Muscle of arm (tissue), 14 donors: ENCODE measurements at places on chromosomes 6 and 20. TPM values are rescaled to one million over a fixed set of nuclear protein-coding genes. Genes with fewer than 3 reads are reported as not detected.

SOX18 gene
- polyA plus RNA-seq, result 19.3 TPM

DNA sequence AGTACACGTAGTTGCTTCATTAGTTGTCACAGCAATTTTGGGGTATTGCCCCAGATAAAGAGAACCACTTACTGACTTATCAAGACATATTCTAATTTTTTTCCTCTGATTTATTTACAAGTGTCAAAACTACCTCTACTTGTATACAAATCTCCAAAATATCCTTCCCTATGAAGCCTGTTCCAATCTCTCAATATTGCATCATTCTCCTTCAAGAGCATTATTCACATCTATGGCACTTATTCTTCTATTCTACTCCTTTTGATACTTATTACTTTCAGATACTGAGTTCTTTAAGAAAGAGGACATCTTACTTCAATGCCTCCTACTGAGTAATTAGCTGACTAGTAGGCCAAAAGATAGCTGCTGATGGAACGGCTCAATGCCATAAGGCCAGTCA, 105.2 kb downstream of the SMLR1 start:
- DNase-seq, result no peak

DNA sequence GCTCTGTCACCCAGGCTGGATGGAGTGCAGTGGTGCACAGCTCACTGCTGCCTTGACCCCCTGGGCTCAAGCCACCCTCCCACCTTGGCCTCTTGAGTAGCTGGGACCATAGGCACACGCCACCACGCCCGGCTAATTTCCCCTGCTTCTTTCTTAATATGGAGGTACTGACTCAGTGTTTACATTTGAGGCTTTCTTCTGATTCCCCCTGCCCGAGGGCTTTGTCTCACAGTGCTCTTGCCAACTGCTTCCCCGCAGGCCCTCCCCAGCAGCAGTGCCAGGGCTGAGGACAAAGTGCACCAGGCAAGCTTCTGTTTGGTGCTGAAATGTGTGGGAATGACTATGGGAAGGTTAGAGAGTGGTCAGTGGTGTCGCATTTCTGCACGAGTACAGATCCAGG, 34.8 kb downstream of the NR2E1 start:
- no peak for DNase-seq

DNA sequence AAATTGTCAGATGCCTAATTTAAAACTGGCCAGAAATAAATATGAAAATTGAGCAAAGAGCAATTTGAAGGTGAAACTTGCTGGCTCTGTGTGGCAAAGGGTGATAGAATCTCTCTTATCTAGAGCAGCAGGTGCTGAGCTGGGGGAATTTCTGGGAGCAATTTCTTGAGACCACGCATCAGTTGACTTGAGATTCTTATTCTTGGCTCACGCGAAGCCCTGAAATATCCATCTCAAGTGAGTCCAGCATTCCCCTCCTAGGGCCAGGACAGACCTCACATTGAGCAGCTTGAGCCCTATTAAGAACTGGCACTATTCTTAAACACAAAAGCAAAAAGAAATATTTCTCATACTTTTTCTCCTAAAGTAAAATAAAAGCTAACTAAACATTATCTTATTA, 66.3 kb downstream of the MAP7 start:
- no peak for DNase-seq

GRCh38 chr6:111462770-111463391, 20.1 kb downstream of the REV3L start:
- DNase-seq, result no peak

- DNase-seq, result no peak
Observed at GRCh38 chr20:20212675-20213096, 155.2 kb upstream of the INSM1 start.
